ENCODE measurements at places on chromosomes 6 and 20. TPM values are rescaled to one million over a fixed set of nuclear protein-coding genes. Genes with fewer than 3 reads are reported as not detected.

DNA sequence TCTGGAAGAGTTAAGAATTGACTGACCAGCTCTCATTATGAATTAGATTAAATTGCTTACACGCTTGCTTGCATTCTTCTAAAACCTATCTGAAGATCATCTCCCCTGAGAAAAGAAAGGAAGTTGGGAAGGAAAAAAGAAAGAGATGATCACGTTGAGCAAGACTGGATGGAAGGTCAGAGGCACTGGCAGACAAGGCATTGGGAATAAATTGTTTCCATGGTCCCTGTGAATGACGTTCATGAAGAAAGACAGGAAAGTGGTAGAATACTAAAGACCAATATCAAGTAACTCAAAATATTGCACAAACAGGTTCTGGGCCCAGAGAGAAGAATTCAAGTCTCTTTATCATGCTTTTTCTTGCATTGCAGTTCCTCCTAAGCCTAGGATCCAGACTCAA is 1045.4 kb upstream of the MAP3K7 start:
- no peak for DNase-seq

DNA sequence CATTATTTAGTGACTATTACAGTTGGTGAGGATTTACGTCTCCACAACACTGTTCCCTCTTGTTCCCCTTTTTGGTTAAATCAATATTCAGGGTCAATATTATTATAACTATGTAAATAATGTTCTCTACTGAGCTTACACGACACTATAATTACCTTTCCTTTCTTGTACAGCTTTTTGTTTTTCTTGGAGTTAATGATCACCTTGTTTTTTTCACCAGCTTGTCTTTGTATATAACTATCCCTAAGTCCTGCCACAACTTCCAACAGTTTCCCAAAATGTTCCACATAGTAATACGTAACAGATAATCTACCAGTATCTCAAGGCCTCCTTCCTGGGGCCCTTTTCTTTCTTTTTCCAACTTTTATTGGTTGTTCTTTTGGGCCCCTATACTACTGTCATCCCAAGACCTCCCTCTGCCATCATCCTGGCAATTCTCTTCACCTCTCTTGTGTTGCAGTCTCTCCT is 142.0 kb upstream of the SOX4 start:
- no peak for DNase-seq

DNA sequence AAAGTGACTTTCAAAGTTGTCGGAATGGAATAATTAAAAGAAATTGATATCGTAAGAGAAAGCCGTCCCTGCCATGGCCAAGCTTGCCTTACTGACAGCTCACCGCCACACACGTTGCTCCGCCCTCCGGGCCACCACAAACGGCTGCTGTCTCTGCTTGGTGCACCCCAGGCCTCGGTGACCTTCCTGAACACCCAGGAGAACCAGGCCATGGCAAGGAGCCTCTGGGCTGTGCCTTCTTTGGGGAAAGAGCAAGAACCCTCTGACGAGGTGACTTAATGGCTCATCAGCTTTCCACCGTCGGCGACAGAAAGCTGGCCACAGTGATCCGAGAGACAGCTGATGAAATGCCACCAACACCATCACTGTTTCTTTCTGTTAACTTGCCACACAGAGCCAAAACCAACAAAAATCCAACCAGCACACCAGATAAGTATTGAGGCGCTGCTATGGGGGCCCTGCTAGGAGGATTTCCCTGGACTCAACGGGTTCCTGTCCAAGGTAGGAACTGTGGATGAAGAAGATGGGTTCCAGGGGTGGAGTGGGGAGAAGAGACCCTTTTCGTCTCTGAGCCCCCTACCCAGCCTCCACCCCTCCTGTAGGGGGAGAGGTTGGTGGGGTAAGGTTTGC is 61.4 kb downstream of the NPEPL1 start:
- no peak for DNase-seq

DNA sequence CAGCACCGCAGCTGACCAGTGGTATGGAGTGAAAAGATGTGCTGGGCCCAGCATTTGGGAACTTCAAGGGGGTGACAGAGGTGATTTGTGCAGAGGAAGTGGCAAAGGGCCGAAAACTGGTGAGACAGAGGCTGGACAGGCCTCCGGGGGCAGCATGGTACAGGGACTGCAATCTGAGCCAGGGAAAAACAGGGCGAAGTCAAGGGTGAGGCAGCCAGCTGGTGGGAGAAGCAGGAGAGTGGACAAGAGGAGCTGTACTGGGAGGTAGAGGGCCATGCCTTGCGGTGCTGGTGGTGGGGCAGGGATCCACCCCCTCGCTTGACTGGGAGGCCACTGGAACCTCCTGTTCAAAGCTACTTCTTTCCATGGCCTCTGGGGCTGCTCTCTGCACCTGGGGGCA is 7.3 kb upstream of the GFRA4 start:
- DNase-seq, result no peak

The C20orf144 gene
- not detected for total RNA-seq

GRCh38 chr20:34552569-34552968 is 5.9 kb upstream of the MAP1LC3A start:
- DNase-seq, result no peak

DNA sequence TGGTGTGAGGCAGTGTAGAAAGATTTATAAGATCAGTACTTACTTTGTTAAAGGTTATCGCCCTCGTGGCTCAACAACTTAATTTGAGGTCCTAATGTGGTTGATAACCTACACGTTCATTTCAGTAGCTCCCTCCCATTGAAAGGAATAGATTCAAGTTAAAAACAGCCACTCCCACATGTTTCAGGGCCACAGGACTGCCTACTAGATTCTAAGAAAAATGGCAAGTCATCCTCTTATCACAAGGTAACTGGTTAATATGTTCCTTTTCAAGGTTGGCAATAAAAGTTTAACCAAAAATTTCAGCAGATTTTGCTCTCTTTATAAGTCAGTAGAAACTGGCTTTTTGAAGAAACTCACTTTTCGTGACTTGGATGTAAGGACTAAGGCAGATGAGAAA is 17.1 kb downstream of the GSTA2 start:
- no peak for DNase-seq

DNA sequence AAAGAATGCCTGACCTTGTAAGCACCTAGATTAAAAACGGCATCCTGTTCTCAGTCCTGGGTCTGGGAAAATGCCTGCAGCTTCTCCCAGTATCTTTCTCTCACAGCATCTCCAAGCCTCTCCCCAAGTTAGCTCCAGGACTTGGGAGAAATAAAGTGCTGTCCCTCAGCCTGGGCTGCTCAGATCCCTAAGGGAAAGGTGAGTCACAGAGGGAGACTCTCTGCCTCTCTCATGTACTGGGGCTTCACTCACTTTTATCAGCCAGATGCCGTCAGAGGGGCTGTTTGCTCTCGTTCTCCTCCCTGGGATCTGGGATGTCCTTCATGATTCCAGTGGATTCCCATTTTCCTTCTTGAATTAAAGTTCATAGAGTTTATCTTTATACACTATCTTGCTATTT is 293.6 kb downstream of the COL12A1 start:
- DNase-seq, result no peak
